ENCODE measurements at places on chromosomes 2 and 18.

DNA sequence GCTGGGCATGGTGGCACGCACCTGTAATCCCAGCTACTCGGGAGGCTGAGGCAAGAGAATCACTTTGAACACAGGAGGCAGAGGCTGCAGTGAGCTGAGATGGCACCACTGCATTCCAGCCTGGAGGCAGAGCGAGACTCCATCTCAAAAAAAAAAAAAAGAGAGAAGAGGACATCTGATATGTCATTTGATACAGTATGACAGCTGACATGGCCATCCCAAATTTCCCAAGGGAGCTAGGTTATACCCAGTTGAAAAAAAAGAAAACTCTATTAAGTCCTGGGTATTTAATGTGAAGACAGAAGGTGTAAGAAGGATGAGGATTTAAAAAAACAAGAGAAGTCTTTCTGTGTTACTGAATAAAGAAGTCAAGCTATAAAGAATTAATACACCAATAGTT is 23.3 kb downstream of the CLASP1 start:
- no peak for DNase-seq

DNA sequence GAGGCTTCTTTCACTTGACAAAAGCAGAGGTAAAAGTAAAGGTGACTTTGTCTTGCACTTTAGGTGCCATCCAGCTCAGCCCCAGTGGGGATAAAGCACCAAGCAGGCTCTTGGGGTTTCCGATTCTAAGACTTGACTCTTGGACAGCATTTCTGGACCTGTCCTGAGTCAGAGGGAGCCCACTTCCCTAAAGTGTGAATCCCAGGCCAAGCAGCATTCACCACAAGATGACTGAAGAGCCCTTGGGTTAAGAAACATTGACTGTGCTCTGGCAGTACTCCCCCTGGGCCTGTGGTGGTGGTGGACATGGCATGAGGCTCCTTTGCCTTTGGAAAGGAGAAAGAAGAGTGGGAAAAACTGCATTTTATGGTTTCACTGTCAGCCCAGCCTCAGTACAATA is 638.0 kb upstream of the VRK2 start:
- DNase-seq, result no peak

DNA sequence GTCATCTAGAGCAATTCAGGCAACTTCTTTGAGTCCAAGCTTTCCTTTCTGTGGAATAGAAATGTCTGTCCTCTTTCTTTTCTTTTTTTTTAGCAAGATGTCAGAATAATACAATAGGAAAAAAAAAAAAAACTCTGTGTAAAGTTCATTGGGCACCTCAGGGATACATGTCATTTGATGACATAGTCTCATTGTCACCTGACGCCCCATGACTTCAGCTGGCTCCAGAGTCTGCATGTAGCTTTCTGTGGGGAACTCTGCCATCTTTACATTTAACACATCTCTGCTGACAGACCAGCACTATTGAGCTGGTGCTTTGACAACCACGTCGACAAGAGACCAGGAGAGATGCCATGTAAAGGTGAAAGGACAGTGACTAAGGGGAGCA is 172.5 kb upstream of the KLF7 start:
- no peak for DNase-seq

DNA sequence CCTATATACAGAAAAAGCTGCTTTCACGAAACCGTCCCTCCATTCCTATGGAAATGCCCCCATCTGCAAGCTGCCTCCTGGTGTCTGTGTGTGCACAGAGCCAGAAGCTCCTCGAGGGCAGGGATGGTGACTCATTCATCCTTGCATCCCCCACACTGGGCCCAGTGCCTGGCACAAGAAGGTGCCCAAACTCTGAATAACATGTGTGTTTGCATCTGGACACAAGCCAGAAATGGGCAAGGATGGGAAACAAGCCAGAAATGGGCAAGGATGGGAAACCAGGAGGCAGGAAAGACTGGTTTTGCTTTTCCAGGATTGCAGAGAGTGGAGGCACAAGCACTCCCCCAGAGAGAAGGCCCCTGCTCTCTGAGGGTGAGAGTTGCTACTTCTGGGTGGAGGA is 313.9 kb downstream of the CELF4 start:
- no peak for DNase-seq

DNA sequence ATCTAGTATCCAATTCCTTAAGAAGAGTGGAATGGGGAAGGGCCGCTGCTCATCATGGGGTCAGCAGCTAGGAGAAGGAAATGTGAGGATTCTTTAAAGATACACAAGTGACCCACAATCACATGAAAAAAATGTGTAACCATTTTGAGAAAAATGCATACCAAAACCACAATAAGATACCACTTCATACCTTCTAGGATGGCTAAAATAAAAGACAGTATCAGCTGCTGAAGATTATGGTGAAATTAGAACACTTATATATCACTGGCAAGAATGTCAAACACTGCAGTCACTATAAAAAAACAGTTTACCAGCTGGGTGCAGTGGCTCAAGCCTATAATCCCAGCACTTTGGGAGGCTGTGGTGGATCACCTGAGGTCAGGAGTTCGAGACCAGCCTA is 67.9 kb downstream of the C2orf74 start:
- DNase-seq, result no peak

DNA sequence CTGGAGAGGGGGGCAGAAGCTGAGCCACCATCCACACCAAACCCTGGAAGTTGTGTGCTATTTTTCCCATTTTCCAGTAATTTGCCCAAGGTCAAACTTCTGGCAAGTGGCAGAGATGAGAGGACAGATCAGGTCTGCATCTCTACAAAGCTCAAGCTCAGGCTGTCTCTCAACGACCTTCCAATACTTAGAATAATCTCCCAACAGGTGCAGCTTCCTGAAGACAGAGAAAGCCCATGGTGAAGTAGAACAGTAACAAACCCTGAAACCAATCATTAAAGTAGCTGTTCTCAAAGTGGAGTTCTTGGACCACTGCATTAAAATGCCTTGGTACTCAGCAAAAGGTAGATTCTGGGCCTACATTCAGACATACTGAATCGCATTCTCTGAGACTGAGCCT is 37.6 kb downstream of the TMEM131 start:
- DNase-seq, result no peak

GRCh38 chr18:75698861-75699260 is 271.4 kb upstream of the SMIM21 start:
- DNase-seq, result no peak

DNA sequence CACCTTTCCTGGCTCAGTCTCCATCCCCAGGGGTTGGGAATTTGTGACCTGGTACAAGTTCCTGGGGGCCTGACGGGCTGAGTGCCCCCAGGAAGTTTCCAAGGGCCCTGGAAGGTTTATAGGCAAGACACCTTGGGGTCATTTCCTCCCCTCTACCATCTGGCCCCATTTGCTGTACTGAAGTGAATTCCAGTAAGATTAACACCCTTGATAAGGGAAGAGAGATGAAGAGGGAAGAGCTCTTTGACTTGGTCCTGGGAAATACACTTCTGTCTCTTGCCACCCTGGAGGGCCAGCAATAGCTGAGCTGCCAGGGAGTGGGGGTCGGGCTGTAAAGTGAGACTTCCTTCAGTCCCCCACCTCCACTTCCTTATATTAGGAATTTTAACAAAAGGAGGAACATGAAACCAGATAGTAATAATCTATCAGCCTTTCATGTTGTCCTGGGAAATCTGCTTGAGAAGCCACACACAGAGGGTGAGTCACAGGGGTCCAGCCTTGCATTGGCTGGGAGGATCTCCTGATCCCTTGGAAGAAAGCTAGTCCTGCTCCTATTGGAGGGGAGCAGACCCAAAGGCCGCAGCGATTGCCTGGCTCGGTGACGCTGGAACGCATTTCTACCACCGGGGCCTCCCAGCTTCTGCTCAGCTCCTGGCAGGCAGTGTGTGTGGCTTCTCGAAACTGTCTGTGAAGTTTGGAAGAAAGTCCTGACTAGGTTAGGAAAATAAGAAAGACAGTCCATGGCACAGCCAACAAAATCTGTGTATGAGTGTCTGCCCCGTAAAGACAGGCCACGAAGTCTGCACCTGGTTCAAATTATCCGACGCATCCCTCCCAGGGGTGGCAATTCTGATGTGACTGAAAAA is 87.3 kb downstream of the ACAA2 start:
- no peak for DNase-seq

DNA sequence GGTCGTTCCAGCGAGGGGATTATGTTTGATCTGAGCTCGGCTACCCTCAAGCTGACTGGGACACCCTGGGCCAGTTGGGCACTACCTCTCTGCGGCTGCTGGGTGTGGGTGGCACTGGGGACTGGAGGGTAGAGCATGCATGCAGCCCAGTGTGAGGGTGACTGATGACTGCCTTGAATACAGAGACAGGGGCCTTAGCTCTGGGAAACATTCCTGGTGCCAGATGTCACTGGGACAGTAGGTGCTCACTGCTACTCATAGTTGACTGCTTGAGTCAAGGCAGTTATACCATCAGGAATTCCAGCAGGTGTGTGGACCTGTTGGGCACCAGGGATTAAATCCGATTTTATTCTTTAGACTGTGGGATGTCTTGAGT is 33.6 kb upstream of the ATP6V1B1 start:
- DNase-seq, result no peak

- DNase-seq, result no peak
Measured at GRCh38 chr2:118309257-118309945, 221.1 kb downstream of the INSIG2 start.

- DNase-seq, result no peak
Measured at GRCh38 chr2:102061286-102061699, 69.5 kb downstream of the IL1R2 start.

DNA sequence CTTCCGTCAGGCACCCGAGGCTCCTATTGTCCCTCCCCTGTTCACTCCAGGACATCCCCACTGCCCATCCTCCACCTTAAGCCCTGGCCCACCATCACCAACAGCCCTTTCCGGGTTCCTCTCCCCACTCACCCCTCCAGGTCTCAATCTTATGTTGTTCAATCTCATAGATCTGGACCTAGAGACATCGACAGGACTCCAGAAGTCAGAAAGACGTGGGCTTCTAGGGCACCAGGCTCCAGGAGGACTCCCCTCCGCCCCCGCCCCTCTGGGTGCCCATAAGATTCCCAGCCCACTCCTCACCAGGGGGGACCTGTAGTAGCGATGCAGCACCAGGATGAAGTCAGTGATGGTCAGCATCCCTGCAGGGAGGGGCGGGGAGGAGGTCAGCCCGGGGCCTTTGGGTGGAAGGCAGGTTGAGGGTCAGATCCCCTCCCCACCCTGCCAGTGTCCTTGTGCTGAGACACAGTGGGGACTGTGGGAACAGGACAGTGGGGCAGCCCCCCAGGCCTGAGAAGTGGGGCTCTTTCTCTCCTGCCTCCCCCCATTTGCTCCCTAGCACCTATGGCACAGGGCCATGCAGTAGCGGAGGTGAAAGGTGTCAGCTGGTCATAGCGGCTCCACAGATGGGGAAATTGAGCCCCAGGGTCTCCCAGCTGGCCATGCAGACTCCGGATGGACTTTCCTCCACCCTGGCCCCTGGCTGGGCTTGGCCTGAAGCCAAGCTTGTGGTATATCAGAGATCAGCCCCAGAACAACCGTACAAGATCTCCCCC is 3.7 kb downstream of the PRKAG3 start:
- DNase-seq, result no peak

DNA sequence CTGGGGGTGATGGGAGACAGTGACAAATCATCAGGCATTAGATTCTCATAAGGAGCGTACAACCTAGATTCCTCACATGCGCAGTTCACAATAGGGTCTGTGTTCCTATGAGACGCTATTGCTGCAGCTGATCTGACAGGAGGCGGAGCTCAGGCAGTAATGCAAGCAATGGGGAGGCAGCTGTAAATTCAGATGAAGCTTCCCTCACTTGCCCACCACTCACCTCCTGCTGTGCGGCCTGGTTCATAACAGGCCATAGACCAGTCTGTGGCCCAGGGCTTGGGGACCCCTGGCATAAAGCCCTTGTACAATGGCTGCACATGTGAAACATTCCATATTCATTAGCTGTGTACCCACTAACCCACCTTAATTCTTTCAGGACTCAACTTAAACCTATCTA is 18.0 kb downstream of the NMUR1 start:
- no peak for DNase-seq

DNA sequence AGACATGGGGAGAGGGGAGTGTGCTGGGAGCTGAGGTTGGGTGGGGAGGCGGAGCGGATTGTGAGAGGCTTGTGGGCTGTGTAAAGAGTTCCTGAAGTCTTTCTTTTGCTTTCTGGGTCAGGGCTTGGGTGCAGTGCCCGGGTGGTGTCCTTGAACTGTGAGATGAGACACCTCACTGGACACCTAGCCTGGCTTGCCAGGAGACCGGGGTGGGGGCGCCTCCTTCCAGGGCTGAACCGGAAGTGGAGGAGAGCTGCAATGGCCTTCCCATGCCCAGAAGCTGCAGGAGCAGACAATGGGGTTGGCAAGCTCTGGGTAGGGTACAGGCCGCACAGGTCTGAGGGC is 4.3 kb downstream of the TMEM37 start:
- DNase-seq, result no peak

- no peak for DNase-seq
Measured at GRCh38 chr2:229350883-229351282, 79.8 kb upstream of the PID1 start.

- DNase-seq, result no peak
Measured at GRCh38 chr2:54209379-54209778, 46.6 kb downstream of the TSPYL6 start.

DNA sequence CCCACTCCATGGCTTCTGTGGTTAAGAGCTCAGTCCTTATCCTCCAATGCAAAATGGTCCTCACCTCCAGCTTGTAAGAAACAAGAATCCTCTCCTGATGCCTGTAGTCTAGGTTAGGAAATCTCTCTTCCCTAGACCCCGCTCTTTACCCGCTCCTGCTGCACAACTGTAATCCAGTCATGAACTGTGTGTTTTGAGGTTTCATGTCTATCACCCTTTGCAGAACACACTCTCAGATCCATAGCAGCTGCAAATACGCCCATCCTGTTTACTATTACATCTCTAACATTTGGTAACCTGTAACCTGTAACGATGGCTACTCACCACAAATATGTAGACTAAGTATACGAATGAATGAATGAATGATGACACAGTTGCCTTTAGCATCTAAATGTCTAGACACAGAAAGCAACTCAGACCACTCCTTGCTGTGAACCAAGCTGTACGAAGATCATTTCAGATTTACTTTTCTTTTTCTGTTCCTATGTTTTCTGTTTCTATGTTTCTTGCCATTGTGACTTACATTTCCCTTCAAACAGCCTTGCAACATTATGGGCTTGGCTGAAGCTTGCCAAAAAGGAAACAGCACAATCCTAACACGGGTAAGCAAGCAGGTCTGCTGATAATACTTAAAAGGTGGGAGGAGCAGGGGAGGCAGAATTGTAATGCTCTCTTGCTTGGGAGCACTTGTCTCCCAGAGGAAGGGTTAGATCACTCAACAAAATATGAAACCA is 53.7 kb downstream of the EPHA4 start:
- DNase-seq, result peak; percentile 22

DNA sequence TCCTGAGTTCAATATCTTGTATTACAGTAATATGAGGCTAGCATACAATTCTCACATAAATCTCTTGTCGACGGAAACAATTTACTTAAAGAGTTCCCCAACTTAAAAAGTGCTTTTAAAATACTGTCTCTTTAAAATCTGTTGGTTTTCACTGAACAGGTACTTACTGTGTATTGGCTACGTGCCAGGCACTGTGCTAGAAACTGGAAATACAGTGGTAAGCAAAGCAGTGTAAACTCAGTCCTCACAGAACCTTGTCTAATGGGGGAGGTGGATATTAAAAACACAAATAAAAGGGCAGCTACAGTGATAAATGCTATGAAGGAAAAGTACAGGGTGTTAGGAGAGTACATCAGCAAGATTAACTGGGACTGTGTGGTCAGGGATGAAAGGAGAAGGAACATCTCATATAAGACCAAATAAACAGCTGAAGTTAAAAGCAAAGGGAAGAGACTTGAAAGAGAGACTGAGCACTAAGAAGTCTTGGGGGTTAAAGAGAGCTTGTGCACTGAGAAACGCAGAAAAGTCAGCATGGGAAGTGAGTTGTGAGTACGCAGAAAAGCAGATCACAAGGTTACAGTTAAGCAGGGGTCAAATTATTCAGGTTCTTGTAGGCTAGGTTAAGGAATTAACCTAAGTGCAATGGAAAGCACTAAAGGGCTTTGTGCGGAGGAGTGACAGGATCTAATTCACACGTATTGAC is 52.5 kb downstream of the USP40 start:
- no peak for DNase-seq
